Activated naive CD4-positive, alpha-beta T cell (primary cell): ENCODE measurements at places on chromosomes 11 and 22.

GRCh38 chr11:68099474-68100405, 21.4 kb downstream of the CHKA start:
- no peak for DNase-seq

- DNase-seq = peak; percentile 36
These were observed at the start of gene PTPMT1 for GRCh38 chr11:47565340-47566148. TSS of gene PTPMT1 (plus strand) at chr11:47565599. CDS start at chr11:47565623, 24 bp downstream.

DNA sequence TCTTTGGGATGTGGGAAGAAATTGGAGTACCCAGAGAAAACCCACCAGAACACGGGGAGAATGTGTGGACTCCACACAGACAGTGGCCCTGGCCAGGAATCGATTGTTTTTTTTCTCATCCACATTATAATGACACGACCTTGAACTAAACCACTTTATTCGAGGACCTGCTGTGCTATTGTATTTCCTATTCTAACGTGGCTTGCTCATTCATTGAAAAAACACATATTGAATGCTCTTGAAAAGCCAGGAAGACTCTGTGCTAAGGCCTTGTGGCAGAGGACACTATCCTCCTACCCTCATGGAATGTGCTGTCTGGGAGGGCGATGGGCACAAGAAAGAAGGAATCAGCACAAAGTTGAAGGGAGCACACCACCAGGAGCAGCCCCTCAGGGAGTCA, 9.1 kb upstream of the SREBF2 start:
- no peak for DNase-seq

GRCh38 chr11:34823639-34824038, 92.5 kb downstream of the APIP start:
- DNase-seq = no peak

GRCh38 chr11:23995891-23996290, 501.0 kb upstream of the LUZP2 start:
- DNase-seq = no peak

DNA sequence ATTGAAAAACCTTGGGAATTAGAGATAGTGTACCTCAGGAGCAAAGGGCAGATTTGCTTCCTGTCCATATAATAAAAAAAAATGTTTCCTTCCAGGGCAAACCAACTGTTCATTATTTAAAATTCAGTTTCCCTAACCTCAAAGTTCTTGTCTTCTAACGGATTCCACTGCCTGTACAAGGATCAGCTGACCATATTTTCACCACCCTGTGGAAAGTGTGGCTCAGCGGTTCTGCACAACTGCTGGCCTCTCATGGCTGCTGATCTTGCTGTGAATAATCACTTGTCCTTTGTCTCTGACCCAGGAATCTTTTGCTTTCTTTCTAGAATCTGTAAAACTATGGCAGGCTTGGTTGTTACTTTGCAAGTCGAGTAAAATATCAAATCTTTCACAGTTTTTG, 1732.5 kb upstream of the RAG2 start:
- DNase-seq = no peak

DNA sequence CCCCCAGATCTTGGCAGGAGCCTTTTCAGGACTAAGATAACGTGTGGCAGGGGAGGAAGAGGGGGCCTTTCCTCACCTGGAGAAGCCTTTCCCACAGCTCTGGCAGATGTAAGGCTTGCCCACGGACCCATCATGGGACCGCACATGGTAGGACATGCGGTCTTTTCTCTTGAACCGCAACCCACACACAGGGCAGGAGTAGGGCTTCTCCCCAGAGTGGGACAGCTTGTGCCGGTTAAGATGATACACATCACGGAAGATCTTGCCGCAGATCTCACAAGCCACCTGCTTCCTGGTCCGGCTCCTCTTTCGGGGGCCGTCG, 1.9 kb downstream of the PATZ1 start:
- DNase-seq = no peak

DNA sequence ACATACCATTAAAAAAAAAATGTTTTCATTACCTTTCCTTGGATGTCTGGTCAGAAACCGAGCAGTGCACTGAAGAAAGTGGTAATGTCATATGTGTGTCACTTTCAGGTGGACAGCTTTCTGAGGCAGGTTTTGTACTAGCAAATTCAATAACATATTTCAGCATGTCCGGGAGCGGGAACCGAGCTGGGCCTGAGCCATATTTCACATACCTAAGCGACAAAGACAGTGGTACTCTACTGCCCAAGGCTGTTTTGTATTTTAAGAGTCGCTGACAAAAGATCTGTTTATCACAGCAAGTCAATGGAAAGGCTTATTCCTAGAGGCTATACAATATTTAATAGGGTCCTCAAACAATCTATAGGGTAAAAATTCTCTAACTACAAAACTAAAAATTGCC, 38.0 kb downstream of the CLDN25 start:
- DNase-seq = no peak

DNA sequence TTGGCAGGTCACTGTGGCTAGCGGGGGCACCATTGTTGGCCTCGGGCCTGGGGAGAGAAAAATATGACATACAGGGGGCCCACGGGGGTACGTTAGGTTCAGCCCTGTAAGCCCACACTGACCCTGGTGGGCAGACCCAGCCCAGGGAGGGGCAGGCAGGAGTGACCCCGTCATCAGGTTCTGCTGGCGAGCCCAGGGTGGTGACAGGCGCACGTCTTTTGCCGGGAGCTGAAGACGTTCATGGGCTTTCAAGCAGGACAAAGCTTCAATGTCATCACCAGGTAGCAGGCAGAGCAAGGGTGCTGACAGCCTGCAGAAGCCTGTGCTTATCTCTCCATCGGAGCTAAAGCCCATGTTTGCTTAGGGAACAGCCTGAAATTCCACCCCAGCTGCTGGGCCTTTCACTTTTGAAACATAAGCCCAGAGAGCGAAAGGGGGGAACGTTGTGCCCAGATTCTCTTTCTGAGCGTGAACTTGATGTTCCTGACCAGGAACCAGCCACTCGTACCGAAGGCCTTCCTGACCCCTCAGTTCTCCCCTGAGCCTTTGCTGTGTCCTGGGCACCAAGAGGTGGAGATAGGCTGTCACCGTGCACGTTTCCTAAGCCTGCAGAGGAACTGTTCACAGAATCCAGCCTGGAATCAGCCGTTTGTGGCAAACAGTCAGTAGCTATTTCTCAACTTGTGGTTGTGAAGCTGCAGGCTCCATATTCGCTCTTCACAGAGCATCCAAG, 74.0 kb upstream of the ATXN10 start:
- DNase-seq = no peak

DNA sequence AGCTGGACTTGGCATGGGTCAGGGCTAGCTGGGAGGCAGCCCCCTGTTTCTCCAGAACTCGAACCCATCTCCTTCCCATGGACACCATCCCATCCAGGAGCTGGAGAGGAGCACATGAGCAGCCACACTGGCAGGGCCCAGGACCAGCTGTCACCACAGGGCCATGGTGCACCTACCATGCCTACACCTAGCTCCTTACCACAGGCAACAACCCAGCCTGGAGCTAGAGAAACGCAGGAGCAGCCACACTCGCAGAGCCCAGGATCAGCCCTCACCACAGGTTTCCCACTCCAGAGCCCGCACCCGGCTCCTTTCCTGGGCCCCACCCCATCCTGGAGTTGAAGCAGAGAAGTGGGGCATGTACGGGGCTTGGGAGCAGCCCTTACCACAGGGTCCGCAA, 50.2 kb downstream of the GAB4 start:
- DNase-seq = no peak

- DNase-seq = no peak
These were observed 44.5 kb downstream of the TRIOBP start for GRCh38 chr22:37741312-37741795.
